ENCODE measurements at places on chromosomes 5 and 9.

DNA sequence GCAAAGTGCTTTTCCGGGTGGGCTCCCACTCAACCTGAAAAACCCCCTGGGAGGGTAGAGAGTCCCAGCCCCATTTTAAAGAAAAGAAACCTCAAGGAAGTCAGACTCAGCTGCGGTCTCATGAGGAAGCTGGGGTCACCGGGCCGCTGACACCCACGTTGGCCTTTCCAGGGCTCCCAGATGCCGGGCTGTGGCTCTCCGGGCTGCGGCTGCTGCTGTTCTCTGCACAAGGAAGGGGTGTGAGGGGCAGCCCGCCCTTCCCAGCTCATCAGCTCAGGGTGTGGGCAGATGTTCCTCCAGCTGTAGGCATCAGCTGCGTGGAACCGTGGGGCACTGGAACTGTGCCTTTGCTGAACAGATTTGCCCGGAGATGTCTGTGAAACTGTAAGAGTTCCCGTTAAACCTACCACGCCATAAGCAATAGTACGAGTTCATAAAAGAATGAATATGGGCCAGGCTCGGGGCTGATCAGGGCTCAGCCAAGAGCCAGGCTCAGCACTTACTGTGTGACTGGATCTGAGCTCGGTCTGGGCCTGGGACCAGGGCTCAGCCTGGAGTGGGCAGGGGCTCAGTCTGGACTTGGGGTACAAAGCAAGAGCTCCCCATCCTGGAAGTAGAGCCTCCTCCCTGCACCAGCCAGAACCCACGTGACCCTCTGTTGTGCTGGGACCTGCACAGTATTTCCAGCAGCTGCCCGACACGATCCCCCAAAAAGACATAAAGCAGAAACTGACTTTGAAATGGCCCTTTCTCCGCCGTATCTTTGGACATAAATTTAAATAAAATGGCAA is 130.2 kb upstream of the PPP1R26 start:
- DNase-seq, result no peak

DNA sequence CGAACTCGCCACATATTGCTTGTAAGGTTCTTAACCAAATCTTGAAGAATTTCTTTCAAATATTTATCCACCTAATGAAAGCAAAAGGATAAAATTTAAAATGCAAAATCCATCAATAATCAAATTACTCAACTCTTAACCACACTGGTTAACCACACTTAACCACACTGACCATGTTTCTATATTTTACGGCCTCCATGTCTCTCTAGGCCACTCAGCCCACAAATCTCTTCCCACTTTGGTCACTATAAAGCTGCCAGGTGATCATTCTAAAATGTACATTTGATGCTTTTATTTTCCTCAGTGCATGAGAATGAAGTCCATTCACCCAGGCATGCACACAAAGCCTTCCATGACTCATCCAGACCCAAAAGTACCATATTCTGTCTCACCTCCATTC is 56.4 kb upstream of the OR2K2 start:
- DNase-seq, result no peak

- DNase-seq, result peak; percentile 44
Observed at GRCh38 chr5:21919414-21920022, 933.6 kb downstream of the CDH12 start.

DNA sequence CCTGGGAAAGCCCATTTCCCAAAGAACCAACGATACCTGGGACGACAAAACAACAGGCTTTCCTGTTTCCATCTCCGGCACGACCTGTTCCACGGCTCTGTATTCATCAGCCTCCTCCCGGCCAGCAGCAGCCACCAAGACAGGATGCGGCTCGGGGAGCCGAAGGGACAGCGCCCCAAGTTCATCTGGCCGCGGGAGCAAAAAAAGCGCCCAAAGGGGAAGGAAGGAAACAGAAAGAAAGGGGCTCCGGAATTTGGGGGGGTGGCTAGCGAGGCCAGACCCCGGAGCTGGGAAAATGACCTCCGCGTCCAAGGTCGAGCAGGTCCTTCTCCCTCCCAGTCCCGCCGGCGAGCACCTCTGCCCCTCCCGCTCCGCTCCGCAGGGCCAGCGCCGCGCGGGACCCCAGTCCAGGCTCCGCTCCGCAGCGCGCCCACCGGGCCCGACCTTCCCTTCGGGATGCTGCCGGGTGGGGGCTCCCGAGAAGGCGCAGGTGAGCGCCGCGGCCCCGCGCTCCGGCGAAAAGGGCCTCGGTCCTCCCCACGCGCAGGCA is 608 bp downstream of the ELOVL7 start:
- no peak for DNase-seq

DNA sequence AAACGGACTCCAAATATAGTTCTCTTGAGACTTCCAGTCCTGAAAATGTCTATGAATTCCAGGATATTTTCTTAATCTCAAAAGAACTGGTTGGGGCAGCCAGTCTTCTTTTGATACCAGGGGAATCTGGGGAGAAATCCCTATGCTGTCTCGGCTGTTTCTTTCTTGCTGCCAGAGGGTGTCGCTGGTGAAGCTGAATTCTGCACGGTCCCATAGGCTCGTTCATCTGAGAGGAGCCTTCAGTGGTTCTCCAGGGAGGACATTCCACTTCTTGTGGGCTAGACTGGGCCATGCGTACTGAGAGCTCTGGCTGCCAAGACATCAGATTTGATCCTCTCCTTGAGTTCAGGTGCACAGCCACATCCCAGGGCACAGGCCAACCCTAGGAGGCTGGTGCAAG is 155.0 kb upstream of the CLINT1 start:
- peak; percentile 73 for DNase-seq

DNA sequence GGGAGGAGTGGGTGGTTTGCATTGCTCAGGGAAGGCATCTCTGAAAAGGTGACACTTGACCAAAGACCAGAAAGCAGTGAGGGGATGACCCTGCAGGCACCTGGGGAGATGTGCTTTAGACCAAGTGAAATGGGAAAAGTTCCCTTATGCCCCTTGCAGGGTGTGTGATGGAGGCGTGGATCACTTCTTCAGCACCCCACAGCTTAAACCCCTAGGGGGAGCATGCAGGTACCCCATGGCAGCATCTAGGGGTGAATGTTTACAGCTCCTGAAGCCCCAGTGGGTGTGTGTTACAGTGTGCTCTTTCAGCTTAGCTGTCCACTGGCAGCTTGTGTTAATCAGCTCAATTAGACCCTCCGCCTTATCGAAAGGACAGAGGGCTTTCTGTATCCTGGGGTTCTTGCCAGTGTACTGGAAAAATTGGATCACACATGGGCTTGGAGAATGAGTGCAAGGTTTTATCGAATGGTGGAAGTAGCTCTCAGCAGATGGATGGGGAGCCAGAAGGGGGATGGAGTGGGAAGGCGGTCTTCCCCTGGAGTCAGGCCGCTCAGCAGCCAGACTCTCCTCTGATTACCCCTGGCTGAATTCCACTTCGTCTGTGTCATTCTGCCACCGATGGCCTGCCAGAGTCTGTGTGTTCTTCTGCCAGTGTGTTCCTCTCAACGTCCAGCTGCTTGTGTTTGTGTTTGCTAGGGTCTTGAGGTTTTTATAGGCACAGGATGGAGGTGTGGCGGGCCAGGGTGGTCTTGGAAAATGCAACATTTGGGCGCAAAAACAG is 6.3 kb downstream of the BHMT2 start:
- DNase-seq, result no peak

DNA sequence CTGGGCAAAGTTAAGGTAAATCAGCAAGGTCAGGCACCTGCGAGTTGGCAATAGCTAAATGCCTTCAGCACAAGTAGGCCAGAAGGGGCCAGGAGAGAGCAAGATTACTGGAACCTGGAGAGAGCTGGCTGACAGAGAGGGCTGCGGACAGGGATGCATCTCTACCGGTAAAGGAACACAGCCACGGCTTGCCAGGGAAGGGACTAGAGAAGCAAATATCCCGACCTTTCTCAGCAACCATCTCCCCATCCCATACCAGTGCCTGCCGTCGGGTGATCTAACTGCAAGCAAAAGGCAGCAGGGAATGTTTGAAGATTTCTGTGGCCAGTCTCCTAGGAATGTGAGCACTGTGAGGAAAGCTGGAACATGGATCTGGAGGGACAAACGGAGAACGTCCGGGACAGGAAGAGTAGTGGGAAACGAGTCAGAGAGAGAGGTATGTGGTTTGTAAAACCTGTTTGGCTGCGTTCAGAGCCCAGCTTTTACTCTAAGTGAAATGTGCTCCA is 15.9 kb upstream of the ABLIM3 start:
- peak; percentile 37 for DNase-seq

GRCh38 chr5:118578093-118578492 is 410.3 kb downstream of the DTWD2 start:
- no peak for DNase-seq

DNA sequence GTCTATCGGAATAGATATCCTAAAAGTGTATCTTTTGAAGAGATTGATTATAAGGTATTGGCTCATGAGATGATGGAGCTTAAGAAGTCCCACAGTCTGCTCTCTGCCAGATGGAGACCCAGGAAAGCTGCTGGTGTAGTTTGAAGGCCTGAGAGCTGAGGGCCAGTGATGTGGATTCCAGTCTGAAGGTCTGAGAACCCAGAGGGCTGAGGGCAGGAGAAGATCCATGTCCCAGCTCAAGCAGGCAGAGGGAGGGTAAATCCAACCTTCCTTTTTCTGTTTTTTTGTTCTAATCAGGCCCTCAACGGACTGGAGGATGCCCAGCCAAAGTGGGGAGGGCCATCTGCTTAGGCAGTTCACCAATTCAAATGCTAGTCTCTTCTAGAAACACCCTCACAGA is 11.0 kb upstream of the ABL1 start:
- DNase-seq, result no peak

- DNase-seq, result peak; percentile 80
Observed at GRCh38 chr9:101458963-101459631, 23.5 kb upstream of the ALDOB start.

- DNase-seq, result no peak
Observed at GRCh38 chr5:133990396-133990795, 14.4 kb downstream of the VDAC1 start.

- peak; percentile 60 for DNase-seq
Observed at GRCh38 chr5:53334431-53334941, 145.9 kb upstream of the FST start.

GRCh38 chr5:15014809-15015208 is 143.2 kb upstream of the ANKH start:
- peak; percentile 66 for DNase-seq

- no peak for DNase-seq
Observed at GRCh38 chr5:62259699-62260250, 46.2 kb upstream of the KIF2A start.

DNA sequence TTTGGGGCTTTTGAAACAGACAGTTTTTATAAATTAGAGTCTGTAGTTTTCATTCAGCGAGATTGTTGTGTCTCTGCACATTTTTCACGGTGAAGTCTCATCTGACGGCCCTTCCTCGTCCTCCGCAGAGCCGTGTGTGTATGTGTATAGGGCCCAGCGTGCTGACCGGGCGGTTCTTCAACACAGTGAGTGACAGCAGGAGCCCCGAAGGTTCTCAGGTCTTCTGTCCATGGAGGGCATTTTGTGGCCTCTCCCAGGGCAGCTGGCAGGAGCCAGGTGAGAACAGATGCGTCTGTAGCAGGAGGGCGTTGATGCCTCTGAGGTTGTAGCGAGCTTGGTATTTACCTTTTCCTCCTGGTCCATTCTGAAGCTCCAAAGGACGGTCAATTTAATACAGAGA is 116.0 kb upstream of the LPCAT1 start:
- no peak for DNase-seq

DNA sequence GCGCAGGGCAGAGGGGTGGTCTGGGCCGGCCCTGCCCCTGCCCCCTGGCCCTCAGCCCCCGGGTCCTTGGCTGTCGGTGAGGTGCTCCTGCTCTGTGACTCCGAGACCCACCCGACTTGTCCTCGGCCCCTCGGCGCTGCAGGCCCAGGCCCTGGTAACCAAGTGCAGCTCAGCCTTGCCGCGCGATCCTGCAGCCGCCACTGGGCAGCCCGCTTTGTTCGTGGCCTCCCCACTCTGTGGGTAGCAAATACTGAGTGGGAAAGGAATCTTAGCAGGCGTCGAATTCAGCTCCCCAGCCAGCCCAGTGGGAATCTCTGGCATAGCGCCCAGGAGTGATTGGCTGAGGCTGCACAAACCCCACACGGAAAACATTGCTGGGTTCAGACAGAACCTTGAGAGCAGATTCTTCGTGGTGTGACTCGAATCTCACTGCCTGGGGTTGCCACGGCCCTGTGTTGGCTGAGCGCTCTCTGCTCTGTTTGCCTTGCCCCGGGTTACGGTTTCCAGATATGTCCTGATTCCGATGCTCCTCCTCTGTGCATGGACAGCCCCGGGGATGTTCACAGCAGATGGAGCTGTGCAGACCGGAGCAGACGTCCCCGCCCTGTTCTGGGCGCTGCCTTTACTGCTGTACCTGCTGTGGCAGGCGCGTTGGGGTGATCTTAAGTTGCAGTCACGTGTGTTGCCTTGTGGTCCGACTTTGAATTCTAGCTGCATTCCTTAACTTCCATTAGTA is 13.4 kb upstream of the EXOC3 start:
- peak; percentile 57 for DNase-seq

DNA sequence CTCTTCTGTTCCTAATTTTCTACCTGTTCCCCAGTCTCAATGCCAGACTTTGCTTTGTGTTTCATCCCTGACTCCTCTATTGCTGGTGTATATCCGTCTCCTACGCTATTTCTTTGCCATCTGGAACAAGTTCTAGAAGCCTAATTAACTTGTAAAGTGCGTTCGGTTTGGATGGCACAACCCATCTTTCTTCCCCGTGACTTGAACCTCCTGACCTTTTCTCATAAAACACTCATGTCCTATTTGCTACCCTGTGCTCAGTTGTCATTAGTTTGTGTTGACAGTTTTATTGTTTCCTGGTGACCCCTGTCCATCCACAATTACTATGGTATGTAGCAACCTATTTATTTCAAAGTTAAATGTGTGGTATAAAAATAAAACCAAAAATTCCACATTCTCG is 323.5 kb downstream of the TLE4 start:
- DNase-seq, result no peak

GRCh38 chr5:66013906-66014305 is 87.5 kb downstream of the ERBIN start:
- DNase-seq, result no peak

DNA sequence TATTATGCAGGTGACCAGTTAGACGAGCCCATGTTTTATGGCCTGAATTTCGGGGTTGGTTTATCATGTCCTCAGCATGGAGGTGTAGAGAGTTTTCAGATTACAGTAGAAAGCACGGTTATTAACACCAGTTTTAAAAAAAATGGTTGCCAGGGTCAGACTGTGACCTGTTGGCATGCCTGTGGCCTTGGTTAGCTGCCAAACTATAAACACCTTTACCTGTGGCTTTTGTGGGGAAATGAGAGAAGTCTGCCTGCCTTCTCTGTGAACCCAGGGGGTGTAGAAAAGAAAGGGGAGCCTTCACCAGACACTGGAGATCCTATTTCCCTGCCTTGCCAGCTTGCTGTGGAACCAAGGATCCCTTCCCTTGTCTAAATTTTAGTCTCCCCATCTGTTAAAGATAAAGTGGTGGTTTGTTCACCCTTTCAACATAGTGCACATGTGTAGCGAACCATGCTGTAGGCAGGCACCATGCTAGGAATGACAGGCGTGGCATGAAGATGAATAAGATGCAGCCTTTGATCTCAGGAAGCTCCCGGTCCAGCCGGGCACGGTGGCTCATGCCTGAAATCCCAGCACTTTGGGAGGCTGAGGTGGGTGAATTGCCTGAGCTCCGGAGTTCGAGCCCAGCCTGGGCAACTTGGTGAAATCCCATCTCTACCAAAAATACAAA is 6.1 kb upstream of the PHF19 start:
- DNase-seq, result no peak

- DNase-seq, result no peak
Observed at GRCh38 chr9:116791326-116791725, 104.2 kb downstream of the TRIM32 start.
